ENCODE measurements at places on chromosomes 1 and 21.

GRCh38 chr1:21123287-21123948 is 53.3 kb downstream of the EIF4G3 start:
- no peak for DNase-seq

DNA sequence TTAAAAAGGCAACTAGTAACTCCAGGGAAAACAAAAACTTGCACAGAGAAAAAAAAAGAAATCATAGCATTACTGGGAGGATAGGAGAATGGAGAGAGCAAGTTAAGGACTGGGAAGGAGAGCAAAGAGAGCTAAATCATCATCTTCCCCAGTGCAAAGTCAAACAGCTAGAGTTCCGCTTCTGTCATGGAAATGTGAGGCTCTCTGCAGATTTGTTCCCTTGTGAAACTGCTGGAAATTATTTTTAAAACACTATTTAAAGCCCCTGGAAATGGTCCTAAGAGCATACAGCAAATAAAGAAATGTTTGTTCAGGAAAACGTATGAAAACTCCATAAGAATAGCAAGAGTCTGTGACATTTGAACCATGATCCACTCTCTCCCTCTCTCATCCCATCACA is 64.6 kb downstream of the CAMK2N1 start:
- DNase-seq: no peak

GRCh38 chr1:31938184-31938975 is at the start of gene PTP4A2:
Gene PTP4A2 (minus strand): TSS chr1:31938368. CDS start chr1:31919065, 19,303 bp downstream.
- DNase-seq: peak; percentile 91

GRCh38 chr21:33622253-33622652 is 19.3 kb downstream of the CRYZL1 start:
- no peak for DNase-seq

DNA sequence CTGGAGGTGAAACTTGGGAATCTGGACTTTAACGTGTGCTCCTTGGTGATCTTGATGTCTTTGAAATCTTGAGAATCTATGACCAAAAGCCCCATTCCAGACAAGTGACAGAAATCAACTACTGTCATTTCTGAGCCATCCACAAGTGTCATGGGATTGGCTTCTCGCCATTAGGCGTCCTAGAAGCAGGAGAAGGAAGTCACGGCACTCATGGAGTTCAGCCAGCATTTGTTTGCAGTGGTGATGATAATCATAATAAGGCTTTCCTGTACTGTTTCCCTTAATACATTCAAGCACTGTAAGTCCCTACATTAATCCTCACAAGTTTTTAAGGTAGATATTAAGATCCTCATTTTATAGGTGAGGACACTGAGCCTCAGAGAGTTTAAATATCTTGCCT is 11.9 kb downstream of the F5 start:
- DNase-seq: no peak

- no peak for DNase-seq
Measured at GRCh38 chr1:231792634-231793033, 166.0 kb downstream of the DISC1 start.

DNA sequence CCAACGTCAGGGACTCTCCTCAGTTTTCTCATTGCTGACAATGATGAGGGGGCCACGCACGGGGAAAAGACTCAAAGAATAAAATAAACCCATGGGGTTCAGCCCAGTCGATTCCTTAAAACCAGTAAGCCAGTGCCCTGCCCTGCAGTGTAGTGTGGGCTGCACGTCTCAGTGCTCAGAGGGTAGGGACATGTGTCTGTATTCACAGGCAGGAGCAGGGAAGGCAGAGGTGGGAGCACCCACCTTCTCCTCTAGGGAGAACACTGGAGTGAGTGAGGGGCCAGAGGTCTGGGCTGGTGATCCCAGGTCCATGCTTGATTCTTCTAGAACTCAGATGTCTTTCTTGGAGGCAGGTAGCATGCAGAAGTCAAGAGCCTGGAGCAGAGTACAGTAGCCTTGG is 303.6 kb downstream of the MATN1 start:
- DNase-seq: no peak

- DNase-seq: no peak
Measured at GRCh38 chr1:114164840-114165543, 11.3 kb upstream of the SYT6 start.

DNA sequence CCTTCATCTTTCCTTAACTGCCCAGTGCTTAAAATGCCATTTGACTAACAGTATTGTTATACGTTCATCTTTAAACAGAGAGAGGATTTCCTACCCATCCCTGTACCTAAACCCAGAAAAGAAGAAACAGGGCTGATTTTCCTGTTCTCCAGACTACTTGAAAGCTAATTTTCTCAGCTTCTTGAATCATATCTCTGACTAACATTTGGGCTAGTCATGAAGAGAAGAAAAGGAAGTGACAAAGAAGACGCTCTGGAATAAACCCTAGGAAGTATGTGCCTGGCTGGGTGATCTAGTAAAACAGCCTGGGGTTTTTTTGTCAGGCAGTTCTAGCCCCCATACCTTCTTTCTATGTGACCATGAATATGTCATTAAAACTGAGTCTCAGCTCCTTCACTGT is 44.8 kb upstream of the SGIP1 start:
- DNase-seq: no peak

- DNase-seq: no peak
Measured at GRCh38 chr1:96365076-96365475, 356.5 kb upstream of the PTBP2 start.

- DNase-seq: peak; percentile 74
Measured at GRCh38 chr1:226719596-226720387, 19.3 kb downstream of the ITPKB start.

DNA sequence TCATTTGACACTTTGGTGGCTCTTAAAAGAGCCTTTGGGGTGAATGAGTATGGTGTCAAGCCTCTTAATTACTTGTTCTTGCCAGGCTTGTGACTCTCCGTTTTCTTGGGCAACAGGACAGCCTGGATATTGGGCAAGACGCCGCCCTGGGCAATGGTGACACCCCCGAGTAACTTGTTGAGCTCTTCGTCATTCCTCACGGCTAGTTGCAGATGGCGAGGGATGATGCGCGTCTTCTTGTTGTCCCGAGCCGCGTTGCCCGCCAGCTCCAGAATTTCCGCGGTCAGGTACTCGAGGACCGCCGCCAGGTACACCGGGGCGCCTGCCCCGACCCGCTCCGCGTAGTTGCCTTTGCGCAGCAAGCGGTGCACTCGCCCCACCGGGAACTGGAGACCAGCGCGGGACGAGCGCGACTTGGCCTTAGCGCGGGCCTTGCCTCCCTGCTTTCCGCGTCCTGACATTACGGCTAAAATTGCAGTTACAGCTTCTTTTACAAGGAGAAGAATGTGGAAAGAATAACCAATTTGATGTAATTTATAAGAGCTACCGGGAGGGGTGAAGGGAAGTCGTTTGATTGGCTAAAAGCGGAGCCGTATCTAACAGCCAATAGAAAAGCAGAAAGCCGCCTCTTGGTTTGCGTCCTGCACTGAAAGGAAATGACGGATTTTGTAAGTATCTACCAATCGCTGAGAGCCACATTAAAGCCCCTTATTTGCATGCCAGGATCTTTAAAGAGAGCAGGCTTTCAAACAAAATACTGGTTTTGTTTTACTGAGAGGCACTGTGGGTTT is 11.7 kb upstream of the BOLA1 start:
- peak; percentile 93 for DNase-seq

- DNase-seq: no peak
Measured at GRCh38 chr21:36949171-36950141, 17.0 kb downstream of the HLCS start.

DNA sequence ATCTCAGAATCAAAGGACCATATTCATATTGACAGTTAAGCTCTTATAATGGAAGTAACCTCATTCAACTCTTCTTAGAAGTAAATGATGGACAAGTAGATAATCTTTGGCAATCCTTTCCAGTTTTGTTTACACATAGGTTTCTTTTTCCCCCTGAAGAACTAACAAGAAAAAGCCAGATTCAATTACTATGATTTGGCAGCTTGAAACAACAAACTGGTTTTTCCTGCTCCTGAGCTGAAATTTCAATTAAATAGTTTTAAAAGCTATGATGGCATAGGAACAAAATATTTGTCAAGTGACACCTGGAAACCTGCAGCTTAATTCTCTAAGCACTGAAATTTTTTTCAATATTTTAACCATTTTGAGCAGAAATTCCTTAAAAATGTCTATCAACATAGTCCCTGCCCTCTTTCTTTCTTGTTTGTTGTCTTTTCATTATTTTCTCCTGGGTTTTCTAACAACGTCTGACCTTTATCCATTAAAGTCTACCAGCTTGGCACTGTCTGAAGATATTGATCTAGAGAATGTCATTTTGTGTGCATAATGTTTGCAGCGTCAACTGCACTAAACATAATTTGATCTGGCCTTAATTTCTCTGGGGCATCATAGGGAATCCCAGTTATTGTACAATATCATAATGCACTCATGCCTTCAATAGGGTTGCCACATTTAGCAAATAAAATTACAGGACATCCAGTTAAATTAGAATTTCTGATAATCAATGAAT is 4.0 kb upstream of the SLC35A3 start:
- DNase-seq: no peak

All from COLO829 (cell line).